H54 (cell line): ENCODE measurements at places on chromosomes 3 and 15.

- no peak for DNase-seq
Measured at GRCh38 chr3:161348796-161349400, 22.4 kb downstream of the SPTSSB start.

DNA sequence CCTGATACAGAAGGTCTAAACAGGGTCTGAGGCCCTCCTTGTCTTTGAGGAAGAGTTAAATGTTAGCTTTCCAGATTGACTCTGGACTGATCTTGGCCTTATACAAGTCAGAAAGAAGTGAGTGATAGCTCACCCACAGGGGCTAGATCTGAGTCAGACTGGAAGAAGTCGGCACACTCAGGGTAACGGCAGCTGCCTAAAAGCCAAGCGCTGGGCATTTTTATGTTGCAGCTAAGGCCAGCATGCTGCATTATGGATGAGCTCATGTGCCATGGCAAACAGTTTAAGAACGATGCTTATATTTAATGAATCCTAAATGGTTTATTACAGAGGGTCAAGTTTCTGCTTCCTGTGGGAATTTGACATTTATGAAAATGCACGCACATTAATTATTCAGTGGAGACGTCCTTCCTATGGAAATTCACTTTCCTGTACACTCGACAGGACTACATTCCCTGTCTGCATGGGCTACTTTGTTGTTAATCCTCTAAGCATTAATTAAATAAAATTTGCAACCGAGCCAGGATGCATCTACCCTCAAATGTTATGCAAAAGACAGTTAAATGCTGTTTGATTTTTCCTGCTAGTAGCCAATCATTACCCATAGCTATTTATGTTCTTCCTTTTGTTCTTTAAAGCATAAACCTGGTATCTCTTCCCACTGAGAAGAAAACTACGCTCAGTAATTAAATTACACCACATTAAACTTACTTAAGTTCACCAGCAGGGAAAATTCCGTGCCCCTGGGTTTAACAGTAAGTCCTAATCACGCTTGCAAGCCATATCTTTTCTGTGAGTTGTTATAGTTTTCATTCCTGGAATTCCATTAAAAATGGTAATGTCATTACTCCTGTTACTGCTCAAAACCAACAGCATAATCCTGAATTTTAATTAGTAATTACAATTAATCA, 762.7 kb upstream of the CFAP20DC start:
- DNase-seq: no peak

DNA sequence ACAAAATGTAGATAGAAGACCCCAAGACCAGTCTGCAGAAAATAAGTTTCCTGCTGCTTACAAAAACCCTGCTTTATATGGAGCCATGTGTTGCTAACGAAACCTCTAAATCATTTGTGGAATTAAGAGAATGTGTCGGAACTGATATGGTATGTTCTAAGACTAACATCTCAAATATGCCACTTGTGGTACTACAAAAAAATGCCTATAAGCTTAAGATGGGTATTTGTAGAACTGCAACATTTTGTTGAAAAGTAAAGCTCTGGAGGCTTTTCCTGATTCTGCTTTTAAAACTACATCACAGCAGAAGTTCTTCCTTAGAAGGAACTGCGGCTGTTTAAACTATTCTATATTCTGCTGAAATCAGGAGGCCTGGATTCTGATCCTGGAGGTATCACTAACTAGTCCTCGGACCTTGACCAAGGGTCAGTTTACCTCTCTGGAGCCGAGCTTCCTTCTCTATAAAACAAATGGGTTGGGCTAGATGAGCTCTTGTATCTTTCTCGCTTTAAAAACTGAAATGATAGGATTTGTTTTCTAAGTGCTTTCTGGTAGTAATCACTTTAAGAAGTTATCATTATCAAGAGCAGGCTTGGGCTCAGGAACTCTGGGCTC, 74.9 kb downstream of the RAD18 start:
- DNase-seq: no peak

GRCh38 chr15:96735632-96736240, 405.2 kb downstream of the NR2F2 start:
- no peak for DNase-seq

GRCh38 chr15:29204369-29204755, 65.3 kb downstream of the NSMCE3 start:
- DNase-seq: no peak

DNA sequence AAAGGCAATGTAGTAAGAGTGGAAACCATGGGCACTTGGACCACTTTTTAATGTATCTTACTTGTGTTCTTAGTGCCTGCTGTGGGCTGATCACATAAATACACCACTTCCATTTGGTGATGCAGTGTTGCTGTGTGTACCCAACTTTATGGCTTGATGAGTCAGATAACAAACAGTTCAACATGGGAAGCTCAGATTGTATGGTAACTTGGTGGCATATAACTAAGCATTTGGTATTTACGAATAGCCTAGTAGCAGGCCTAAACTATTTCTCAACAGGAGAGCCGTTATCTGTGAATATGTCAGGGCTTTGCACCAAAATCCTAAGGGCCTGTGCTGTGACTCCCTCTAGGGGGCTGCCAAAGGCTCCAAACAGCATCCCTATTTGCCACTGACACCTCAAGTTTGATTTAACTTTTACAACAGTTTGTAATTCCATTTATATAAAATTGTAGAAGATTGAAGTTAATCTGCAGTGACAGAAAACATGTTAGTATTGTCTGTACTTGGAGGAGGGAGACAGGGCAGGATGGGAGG, 640.4 kb upstream of the CADM2 start:
- no peak for DNase-seq

GRCh38 chr15:51051776-51052175, 42.9 kb downstream of the TNFAIP8L3 start:
- no peak for DNase-seq

GRCh38 chr3:143559296-143559695, 289.0 kb downstream of the SLC9A9 start:
- DNase-seq: no peak

GRCh38 chr15:42461261-42461660, 29.7 kb downstream of the ZNF106 start:
- DNase-seq: no peak

DNA sequence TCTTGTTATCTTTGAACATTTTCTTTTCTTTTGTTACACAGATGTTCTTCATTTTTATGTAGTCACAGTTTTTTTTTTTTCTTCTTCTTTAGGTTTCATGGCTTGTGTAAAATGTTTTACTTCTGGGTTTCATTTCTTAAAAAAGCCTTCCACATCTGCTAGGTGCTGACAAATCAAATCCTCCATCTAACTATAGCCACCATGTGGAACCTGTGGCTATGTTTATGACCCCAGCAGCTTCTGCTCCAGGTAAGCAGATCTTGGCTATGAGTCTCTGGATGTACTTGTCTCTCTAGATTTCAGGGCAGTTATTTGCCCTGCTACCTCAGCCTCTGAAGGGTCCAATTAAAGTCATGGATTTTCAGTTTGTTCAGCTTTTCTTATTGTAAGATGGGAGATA, 44.5 kb downstream of the OXSM start:
- no peak for DNase-seq

DNA sequence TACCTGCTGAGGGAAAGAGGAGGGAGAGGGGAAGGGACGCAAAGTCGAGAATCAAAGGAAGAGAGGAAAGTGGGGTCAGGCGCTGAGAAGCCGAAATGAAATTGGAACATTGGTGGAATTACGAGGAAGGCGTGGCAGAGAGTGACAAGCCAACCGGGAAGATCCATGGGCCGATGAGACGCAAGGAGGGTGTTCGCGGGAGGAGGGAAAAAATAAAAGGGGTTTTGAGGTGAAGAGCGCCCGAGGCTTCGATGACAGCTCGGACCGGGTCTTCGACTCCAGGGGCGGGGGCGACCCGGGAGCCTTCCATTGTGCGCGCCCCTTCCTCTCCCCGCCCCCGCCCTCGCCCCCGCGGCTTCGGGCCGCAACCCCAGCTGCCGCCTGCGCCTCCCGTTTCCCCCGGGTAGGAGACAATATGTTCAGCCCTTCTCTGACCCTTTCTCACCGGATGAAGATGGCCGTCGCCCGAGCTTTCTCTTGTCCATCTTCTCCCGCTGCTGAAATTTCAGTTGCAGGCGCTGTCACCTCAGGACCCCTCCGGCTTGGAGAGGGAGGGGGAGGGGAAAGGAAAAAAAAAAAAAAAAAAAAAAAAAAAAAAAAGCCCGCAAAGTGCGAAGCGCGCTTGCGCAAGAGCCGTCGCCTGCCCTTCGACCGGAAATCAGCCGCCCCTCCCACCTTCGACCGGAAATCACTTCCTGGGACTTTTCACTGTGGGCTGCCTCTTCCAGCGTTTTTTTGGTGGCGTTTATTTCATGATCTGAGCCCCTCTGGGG, at the start of gene SENP7:
TSS of gene SENP7 (minus strand) at position 567 of the 773 bp plus-strand sequence. CDS start at position 485, 82 bp downstream.
- peak; percentile 71 for DNase-seq

GRCh38 chr15:71730277-71731144, 79.8 kb upstream of the NR2E3 start:
- DNase-seq: peak; percentile 36

GRCh38 chr3:179949869-179950268, 86.9 kb downstream of the PEX5L start:
- DNase-seq: no peak

- DNase-seq: no peak
Measured at GRCh38 chr3:71659864-71660591, 65.2 kb downstream of the EIF4E3 start.

GRCh38 chr15:59594493-59594942, 17.1 kb upstream of the GCNT3 start:
- peak; percentile 28 for DNase-seq

GRCh38 chr3:100993309-100993708, at the start of gene ABI3BP:
TSS of gene ABI3BP (minus strand) at chr3:100993421. CDS start at chr3:100993384, 37 bp downstream.
- peak; percentile 50 for DNase-seq

DNA sequence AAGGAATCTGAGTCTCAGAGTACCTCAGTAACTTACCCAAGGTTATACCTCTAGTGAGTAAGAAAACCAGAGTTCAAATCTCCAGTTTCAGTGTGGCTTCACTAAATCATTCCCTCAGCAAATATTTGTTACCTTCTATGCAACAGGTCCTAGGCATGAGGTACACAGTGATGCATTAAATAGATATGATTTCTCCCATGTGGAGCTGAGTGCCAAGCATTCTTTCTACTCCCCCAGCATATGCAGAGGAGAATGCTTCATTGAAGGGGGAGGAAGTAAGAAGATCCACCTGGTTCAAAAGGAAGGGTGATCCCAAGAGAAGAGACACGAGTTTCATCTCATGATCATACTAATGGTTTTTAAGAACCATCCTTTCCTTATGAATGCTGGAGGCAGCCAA, 6.8 kb upstream of the MTHFS start:
- DNase-seq: no peak

DNA sequence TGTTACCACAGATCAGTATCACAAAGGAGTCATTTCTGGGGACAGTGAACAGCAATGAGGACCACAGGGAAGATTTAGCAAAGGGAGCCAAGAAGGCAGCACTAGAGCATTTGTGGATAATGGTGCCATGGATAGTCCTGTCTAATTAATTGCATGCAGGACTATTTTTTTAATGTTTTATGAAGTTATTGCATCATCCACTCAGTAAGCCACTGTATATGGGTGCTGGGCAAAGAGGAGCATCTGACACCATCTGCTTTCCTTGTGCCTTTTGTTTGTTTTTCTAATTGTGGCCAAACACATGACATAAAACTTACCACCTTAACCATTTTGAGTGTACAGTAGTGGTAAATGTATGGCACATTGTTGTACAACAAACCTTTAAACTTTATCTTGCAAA, 301.1 kb upstream of the LRRFIP2 start:
- DNase-seq: no peak

DNA sequence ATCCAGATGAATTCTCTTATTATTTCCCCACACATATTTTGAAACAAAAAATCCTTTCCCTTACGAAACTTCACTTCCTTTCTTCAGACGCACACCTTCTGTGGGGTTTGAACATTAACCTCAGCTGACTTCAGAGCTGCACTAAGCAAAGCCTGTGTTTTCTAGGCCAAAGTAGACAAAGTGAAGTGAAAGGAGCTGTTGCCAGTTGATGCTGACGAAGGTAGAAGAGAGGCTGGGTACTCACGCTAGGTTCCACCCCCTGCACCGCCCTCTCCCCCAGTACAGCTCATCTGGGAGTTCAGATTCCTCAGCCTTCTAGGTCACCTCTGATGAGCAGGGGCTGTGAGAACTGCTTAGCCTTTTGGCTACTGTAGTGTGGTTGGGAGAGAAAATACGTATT, 24.1 kb downstream of the DUT start:
- no peak for DNase-seq

GRCh38 chr3:14577897-14578296, 37.8 kb upstream of the GRIP2 start:
- no peak for DNase-seq

- DNase-seq: no peak
Measured at GRCh38 chr3:119632829-119633228, 27.6 kb downstream of the POPDC2 start.

DNA sequence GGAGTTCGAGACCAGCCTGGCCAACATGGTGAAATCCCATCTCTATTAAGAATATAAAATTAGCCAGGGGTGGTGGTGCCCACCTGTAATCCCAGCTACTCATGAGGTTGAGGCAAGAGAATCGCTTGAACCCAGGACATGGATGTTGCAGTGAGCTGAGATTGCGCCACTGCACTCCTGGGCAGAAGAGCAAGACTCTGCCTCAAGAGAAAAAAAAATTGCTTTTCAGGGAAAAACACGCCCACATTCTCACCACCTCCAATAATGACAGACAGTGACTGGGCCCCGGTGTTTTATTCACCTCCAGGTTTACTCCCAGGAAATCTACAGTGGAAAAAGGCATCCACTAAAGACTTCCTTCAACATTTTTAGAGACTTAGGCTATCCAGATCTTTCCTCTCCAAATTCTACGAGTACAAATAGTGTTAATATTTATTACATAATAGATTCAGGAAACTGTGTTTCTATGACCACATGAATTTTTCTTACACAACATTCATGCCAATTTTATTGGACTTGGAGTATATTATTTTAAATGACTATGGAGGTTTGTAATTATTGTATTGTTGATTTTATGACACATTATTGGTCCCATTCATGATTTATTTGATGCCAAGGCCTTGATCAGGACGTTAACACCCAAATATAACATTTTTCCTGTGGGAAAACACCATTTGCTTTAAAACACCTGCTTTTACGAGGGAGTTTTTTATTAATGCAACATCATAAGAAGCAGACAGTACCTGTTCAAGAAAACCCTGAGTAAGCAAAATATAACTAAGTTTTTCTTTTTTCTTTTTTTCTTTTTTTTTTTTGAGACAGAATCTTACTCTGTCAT, 26.6 kb downstream of the IGF2BP2 start:
- DNase-seq: no peak

- DNase-seq: no peak
Measured at GRCh38 chr3:70527026-70527425, 214.6 kb upstream of the MDFIC2 start.

- DNase-seq: no peak
Measured at GRCh38 chr3:129068291-129068886, 7.8 kb downstream of the GP9 start.

DNA sequence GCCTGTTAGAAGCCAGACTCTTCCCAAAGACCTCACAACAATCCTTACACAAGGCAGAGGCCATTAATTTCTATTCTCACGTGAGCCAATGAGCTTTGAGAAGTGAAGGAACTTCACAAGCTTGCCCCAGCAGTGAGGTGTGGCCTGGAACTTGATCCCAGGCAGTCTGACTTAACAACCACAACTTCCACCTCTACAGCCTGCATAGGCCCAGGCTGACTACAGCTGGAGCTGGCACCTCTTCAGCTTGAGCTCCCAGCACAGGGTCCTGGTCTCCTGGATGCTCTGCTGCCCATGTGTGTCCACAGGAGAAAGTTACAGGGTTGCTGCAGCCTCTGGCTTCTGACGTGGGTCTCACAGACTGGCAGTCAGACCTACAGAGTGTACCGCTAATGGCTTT, 111.0 kb downstream of the ERC2 start:
- no peak for DNase-seq
